ENCODE measurements at places on chromosomes 2 and 18.

DNA sequence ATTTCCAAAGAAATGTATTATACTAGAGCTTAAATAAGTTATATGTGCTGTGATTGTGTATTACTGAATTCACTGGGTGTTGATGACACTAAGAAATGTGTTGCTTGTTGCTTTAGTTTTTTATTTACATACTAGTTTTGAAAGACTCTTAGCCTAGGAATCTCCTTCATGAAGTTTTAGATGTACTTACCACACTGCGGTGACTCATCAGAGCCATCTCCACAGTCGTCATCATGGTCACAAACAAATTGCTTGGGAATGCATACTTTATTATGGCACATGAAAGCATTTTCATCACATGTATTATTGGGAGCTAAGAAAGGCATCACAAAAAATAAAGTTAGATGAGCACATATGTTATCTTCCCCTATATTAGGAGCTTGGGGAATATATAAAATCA is 1624.2 kb downstream of the LRP1B start:
- no peak for DNase-seq

DNA sequence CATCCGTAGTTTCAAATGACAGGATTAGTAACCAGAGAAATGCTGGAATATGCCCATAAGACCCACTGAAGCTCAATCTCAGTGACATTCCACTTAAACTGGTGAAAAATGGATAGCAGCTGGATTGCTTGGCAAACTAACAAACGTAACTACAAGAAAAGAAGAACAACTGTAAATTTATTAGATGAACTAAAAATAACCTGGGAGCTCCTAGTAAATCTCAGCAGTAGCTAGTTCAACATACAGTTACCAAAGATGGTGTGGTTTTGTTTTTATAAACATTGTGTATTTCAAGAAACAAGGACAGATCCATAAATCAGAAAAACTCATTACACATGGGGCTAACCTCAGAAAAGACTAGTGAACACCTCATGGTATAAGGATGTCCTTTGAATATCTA is 531.9 kb downstream of the XIRP2 start:
- no peak for DNase-seq

DNA sequence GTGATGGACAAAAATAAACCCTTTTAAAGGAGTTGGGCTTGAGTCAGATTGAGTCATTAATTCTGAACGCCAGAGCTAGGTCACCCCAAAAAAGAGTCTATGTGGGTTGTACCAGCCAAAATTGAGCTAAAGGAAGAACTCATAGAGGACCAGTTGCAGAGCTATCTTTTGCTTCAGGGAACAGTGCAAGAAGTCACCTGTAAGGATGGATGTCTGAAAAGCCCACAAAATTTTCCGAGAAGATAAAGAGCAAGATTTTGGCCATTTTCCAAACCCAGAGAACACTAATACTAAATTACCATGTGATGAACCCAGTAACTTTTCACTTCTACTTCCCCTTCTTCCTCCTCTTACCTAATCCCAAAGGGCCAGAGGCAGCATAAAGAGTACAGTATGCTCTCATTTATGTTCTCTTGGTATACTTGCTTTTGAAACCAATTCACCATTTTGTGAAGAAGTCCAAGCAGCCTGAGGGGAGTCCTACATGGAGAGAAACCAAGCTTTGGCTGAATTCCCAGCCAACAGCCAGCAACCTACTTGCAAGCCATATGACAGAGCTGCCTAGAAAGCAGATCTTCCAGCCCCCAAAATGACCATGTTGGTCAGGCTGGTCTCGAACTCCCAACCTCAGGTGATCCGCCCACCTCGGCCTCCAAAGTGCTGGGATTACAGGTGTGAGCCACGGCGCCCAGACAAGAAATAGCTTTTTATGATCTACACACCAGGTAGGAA is 551.7 kb downstream of the SATB2 start:
- no peak for DNase-seq

DNA sequence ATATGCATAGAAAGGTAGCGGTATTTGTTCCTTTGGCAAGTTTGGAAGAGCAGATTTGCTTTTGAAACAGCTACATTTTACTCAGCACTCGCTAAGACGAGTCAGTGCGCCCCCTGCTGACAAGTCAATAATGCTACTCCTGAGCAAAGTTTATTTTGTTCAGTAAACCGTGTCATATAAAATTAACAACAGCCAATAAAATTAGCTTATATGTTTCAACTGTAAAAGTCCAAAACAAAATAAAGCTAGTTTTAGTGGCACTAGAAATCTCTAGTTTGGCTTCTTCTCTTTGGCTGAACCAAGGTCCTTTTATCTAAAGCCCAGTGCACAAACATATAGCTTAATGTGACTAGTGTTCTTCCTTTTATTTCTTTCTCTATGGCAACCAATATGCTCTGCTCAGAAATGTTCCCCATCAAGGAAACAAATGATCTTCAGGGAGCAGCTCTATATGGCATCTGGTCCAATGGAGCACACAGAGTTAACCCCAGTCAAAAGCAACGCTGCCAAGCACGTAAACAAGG is 4.2 kb upstream of the POU3F3 start:
- peak; percentile 33 for DNase-seq

DNA sequence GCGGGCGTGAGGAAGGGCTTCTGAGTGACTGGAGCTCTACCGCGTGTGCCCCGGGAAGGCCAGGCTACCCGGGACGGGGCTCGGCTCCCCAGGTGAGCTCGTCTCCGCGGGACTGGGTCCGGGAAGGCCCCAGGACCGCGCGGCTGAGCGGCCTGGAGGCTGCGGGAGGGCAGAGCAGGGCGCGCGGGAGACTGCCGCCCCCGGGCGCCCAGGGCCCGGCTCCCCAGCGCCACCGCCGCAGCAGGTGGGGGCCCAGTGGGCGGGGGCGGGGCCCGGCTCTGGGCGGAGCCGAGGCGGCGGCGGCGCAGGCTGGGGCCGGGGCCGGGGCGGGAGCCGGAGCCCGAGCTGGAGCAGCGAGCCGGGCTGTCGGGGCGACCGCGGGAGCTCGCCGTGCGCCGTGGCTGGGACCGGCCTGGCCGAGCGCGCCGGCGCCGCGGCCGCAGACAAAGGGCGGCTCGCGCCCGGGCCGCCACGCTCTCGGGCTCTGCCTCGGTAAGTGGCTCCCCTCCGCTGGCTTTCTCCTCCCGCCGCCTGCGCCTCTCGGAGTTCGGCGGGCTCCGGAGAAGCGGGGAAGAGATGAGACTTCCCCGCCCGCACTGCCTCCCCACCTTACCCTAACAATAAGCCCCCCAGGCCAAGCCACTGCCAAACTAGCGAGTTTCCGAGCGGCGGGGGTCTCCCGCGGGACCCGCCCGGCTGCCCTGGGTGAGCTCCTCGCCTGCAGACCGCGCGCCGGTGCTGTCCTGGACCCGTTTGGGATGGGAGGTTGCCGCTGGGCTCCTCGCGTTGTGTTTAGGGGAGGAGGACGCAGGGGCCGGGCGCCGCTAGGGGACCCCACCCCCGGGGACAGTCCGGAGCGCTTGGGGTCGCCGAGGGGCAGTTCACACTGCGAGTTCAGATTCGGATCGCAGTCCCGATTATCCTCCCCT is at the start of gene MAPK4:
MAPK4 (plus strand) TSS at position 336 of the 929 bp plus-strand sequence. CDS start 103,872 bp downstream, outside the sequence.
- DNase-seq: no peak

GRCh38 chr2:230893338-230893737 is 28.6 kb downstream of the ITM2C start:
- DNase-seq: no peak

- DNase-seq: no peak
Observed at GRCh38 chr2:62361964-62362363, 144.0 kb downstream of the TMEM17 start.

DNA sequence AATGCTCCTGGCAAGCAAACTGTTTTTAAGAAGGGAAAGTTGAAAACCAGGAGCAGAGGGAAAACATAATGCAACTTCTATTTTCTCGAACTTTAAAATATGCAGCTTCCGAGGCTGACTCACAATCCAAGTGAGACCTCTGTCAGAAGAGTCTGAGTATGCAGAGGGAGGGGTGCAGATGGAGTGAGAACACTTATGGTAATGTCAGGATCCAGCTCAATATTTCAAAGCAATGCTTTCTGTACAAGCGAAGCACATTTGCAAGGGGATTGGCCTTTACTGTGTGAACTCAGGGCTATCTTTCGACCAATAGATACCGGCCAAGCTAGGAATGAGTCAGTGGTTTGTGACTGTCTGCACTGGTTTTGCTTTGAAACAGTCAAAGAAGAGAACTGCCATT is 242.7 kb downstream of the CNTNAP5 start:
- no peak for DNase-seq

GRCh38 chr2:38492042-38492615 is 110.6 kb downstream of the HNRNPLL start:
- DNase-seq: no peak

- no peak for DNase-seq
Observed at GRCh38 chr18:23238651-23239349, 103.5 kb downstream of the CABLES1 start.

- DNase-seq: no peak
Observed at GRCh38 chr2:98825020-98825350, 94.1 kb upstream of the MGAT4A start.

GRCh38 chr2:158297606-158298005 is 158.9 kb downstream of the CCDC148 start:
- no peak for DNase-seq

GRCh38 chr2:44087714-44088092 is 81.0 kb upstream of the PPM1B start:
- no peak for DNase-seq

DNA sequence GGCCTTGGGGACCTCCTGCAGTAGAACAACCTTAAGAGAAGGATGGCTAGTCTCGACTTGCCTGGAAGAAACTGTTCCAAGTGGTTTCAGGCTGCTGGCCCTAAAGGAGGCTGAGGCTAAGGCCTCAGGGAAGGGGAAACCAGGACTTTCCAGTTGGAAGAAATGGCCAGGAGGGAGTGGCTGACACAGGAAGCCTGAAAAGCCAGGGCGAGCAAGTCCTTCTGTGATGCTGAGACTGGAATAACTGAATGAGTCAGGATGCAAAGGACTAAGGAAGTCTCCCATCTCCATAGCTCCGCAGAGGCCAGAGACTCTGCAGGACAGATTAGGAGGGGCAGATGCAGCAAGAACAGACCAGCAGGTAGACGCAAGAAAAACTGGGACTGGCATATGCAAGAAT is 7.4 kb downstream of the HTRA2 start:
- DNase-seq: no peak

- no peak for DNase-seq
Observed at GRCh38 chr2:178484245-178485041, 4.2 kb downstream of the PLEKHA3 start.

All from stimulated activated CD8-positive, alpha-beta memory T cell treated with anti-CD3 and anti-CD28 coated beads, Interleukin-15, amount 100 ng/mL, for 48 hours (primary cell).